ENCODE measurements at places on chromosomes 16 and 17. TPM values are rescaled to one million over a fixed set of nuclear protein-coding genes. Genes with fewer than 3 reads are reported as not detected.

DNA sequence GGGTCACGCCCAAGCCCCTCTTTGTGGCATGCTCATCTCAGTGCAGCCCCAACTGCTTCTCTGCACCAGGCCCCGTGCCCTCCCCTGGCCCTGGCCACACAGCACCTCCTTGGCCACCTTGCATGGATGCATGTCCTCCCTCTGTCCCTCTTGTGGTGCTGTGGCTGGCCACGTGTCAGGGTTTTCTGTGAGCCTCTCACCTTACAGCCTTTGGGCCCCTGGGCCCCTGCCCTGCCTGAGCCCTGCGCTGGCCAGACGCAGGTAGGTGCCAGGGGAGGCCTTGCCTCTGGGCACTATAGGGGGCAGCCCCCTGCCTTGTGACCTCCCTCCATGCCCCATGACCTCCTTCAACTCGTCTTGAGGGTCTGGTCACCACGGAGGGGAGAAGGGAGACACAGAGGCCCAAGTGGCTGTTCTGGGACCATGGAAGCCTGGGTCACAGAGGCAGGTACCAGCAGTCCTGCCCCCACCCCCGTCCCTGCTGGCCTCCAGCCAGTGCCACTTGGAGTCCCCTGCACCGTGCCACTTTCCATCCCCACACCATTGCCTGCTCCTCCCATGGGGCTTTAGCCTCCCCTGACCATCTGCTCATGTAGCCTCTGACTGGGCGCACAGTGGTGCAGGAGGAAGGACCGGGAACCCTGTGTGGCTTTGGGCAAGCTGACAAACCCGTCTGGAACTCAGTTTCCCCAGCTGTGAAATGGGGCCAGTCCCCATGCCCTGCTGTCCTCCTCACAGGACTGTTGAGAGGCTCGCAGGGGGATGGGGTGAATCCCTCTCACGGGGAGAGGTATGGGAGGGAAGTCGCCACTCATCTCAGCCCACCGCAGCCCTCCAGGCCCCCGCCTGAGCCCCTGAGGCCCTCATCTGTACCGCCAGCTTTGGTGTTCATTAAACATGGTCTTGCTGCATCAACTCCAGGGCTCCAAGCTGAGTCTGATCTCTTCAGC is 11.5 kb upstream of the ATP6V0C start:
- H3K4me1 ChIP-seq = no peaks in the 10 kb centered on the region
- H3K36me3 ChIP-seq = peaks cover 7% of the 10 kb centered on the region
- H3K27ac ChIP-seq = no peak overlapping the region
- no peak overlapping the region for H3K4me3 ChIP-seq

DNA sequence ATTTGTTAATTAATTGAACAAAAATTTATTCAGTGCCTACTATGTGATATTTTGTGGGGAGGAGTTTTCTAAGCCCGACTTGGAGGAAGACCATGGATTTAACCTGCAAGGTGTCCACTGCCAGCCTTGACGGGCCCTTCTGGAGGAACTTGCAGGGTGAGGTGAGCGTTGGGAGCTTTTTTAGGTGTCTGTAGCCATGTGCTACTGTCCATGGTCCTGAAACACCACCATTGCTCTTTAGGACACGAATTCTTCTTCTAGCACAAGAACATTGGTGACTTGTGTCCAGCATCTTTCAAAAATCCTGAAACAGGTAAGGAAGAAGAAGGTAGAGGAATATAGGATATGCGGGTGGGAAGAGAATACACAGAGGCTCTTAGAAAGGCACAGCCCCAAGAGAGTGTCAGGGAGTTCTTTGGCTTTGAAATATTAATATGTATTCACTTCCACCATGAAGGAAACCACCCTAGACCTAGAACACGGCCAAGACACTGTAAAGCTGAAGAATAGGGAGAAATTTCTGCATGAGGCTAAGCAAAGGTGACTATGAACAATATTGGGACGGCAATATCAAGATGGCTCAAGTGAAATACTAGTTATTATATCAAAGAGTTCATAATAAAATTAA is 27.9 kb upstream of the OR4D1 start:
- no peaks in the 10 kb centered on the region for H3K36me3 ChIP-seq
- H3K4me1 ChIP-seq = no peaks in the 10 kb centered on the region
- DNase-seq = peak; percentile 64
- peaks cover 4% of the 10 kb centered on the region for H3K27me3 ChIP-seq
- no peak overlapping the region for H3K27ac ChIP-seq
- no peak overlapping the region for H3K4me3 ChIP-seq

DNA sequence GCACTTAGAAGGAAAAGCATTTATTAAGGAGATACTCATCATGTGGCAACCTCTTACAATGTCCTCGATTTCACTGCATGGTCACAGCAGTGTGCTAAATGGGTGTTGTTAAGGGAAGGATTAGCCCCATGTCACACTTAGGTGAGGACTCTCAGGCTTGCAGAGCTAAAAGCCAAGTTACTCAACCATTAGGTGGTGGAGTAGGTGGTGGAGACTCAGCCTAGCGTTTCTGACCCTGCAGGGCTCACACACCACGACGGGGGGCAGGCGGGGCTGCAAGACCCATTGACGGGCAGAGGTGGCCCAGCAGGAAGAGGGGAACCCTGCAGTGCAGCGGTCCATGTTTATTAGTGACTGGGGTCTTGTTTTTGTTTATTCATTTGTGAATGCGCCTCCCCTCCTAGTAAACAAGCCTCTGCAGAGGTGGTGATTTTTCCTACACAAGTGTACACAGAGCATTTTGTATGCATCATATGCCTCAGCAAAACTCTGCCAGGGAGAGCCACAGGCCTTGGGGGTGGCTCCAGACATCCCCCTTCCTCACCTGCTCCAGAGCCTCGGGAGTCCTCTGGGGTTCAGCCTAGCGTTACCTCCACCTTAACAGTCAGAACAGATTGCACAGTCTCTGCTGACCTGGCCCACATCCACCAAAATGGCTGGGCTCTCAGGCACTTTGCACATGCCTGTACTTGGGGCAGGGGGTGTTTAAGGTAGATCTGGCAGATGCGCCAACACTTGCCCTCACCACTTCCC is 216.7 kb downstream of the C16orf95 start:
- no peak overlapping the region for H3K4me3 ChIP-seq
- no peak for DNase-seq
- H3K4me1 ChIP-seq = peaks cover 32% of the 10 kb centered on the region
- H3K27me3 ChIP-seq = peaks cover 2% of the 10 kb centered on the region
- no peak overlapping the region for H3K27ac ChIP-seq
- no peaks in the 10 kb centered on the region for H3K36me3 ChIP-seq

The CBX4 gene
- 6.8 TPM for total RNA-seq

All from endothelial cell (in vitro differentiated cells).